ENCODE measurements at places on chromosomes 16 and 17.

GRCh38 chr16:84841787-84842300, 22.1 kb downstream of the CRISPLD2 start:
- DNase-seq = no peak

GRCh38 chr16:50201787-50202186, 48.7 kb downstream of the TENT4B start:
- DNase-seq = peak; percentile 29

DNA sequence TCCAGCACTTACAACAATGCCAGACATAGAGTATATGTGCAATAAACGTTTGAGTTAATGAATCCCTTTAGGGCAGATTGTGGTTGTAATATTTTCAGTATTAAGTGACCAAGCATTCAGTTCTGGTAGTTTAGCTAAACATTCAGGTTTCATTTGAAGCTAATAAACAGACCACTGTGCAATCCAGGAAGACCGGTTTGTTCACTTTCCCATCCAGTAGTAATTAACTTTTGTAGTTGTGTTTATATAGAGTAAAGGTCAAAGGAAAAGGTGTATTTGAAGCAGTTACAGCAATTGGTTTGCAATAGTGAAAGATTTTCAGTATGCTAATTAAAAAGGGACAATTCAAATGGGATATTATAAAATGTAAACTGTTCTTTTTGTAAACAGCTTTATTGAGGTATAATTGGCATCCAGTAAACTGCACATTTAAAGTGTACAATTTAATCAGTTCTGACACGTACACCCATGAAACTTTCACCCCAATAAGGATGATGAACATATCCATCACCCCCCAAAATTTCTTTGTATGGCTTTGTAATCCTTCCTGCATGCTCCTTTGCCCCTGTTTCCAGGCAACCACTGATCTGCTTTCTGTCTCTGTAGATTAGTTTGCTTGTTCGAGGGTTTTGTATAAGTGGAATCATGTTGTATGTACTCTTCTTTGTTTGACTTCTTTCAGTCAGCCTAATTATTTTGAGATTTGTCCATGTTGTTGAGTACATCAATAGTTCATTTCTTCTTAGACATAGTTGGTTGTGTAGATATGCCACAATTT, 26.3 kb downstream of the MRTFB start:
- no peak for DNase-seq

DNA sequence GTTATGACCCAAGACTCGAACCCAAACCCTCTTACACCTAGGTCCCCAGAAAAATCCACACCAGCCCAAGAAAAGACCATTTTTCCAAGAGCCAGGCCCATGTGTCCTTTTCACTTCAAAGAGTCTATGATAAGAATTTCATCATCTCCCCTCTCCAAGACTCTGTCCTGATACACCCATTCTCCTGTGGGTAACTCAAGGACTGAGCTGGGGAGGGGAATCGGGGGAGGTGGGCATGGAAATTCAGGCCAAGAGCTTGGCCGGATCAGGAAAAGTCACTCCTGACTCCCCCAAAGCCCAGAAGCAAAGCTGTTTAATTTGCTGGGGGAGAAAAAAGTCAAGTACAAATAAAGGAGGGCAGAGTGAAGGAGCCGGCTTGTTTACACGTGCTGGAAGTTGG, 3.7 kb downstream of the ACLY start:
- no peak for DNase-seq

GRCh38 chr16:58020628-58021521, 4.7 kb upstream of the MMP15 start:
- peak; percentile 49 for DNase-seq

GRCh38 chr16:16982614-16983013, 488.1 kb downstream of the XYLT1 start:
- DNase-seq = no peak

GRCh38 chr16:10964891-10965326, 20.5 kb downstream of the CLEC16A start:
- DNase-seq = no peak

- no peak for DNase-seq
Observed at GRCh38 chr16:13835935-13836730, 83.8 kb upstream of the ERCC4 start.

DNA sequence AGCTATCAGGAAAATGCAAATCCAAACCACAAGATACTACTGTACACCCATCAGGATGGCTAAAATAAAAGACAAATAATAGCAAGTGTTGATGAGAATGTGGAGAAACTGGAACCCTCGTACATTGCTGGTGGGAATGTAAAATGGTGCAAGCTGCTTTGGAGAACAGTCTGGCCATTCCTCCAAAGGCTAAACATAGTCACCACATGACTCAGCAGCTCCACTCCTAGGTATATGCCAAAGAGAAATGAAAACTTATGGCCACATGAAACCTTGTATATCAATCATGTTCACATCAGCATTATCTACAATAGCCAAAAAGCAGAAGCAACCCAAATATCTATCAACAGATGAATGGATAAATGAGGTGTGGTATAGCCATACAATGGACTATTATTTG, 28.5 kb downstream of the VAC14 start:
- DNase-seq = no peak

DNA sequence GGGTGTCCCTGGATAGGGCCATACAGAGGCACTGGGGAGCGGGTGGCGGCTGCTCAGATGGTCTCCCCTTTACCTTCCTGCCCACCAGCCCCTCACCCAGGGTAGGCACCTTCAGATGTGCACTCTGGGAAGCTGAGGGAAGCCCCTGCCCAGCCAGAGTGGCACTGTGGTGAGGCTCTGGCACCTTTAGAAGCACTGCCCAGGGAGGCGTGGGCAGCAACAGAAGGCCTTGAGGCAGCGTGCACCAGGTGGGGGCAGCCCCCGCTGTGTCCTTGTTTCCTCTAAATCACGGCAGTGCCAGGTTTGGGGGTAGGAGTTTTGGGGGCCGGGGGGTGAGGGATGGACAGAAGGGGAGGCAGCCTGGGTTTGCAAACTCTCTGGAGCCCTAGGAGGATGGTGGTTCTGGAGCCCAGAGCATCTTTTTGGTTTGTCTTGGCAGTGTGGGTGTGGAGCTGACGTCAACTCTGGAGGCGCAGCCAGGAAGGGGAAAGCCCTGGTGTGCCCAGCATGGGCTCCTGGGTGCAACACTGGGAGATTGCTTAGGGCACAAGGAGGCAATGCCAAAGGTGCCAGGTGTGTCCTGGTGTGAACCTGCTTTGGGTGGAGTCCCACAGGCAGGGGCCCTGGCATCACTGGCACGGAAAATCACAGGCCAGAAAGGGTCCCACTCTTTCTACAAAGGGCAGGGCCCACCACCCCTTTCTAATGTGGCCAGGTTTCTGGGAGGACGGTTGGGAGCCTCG, 23.1 kb upstream of the CDC42EP4 start:
- no peak for DNase-seq

- DNase-seq = no peak
Observed at GRCh38 chr17:56038131-56038530, 115.1 kb upstream of the ANKFN1 start.

- DNase-seq = no peak
Observed at GRCh38 chr17:76481071-76481655, 13.8 kb downstream of the AANAT start.

DNA sequence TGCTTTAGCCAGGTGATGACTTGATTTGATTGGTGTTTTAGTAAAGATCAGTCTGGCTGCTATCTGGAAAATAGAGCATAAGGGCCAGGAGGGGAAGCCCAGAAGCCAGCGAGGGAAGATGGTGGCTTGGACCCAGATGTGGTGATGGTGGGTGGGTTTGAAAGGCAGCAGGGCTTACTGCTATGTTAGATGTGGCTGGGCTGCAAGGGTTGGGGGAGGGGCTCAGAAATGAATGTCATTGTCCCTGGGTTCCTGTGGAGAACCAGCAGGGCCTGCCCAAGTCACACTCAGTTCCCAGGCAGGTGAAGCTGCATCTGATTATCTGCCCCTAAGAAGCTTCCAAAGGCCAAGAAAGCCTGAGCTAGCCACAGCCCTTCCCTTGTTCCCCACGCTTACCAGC, 71.7 kb upstream of the BRD7 start:
- DNase-seq = no peak

DNA sequence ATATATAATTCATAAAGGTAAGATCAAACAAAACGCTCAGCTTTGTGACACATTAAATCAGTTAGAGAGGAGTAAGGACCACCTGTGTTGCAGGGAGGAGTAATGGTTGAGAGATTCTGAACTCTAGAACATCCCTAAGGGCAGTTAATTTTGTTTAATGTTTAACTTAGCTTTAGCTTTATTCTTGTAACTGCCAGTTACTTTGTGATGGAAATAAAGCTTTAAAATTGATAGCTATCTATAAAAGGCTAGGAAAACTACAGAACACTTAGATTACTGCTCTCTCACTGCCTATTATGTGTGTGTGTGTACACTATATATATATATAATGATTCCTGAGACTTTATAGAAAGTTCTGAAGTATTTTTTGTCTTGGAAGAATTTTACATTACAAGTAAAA, 37.8 kb downstream of the PTRH2 start:
- no peak for DNase-seq

GRCh38 chr16:58495521-58496331, 4.2 kb upstream of the NDRG4 start:
- no peak for DNase-seq

DNA sequence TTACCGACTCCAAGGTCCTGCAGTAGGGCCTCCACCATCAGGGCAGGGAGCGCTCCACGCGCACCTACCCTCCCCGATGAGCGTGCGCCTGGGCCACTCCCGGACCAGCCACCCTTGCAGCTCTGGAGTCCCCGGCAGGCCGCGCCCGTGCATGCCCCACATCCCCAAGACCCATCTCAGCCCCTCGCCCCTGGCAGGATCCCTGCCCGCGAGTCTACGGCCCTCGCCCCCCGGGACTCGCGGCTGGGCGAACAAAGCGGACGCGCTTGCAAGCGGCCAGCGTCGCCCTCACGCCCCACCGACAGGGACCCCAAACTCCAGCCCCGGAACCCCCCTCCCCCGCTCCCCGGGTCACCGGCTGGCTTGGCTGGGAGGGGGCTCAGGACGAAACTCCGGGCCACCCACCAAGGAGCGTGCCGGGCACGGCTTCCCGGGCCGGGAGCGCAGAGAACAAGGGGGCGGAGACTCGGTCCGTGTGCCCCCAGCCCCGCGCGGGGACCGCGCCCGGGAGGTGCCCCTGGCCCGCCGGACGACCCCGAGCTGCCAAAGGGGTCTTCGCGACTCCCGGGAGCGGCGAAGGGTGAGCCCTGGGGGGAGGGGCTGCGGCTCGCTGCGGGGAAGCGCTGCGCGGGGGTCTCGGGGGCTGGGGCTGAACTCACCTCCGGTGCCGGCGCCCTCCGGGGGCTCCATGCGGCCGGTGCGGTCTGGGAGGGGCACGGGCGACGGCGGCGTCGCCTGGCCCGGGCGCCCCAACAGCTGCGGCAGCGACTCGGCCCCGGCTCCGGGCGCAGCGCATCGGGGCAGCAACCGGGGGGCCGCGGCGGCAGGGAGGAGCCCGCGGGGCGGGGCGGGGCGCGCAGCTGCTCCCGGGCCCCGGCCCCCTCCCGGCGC, at the start of gene DBNDD1:
Gene DBNDD1 (minus strand): TSS at position 805 of the 891 bp plus-strand sequence. CDS start 115 bp downstream, at position 690.
- DNase-seq = no peak

DNA sequence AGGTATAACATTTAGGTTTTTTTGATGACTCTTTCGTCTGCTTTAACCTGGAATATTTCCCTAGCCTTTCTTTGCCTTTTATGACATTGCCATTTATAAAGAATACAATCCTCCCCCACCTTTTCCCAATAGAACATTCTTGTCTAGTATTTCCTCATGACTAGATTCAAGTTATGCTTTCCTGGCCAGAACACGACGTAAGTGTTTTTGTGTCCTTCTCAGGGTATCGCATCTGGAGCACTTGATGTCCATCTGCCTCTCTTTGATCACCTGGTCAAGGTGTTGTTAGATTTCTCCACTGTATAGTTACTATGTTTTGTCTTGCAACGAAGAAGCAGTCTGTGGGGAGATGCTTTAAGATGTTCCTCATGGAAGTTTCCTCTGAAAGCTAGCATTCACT, 87.4 kb downstream of the MSI2 start:
- no peak for DNase-seq

GRCh38 chr17:14334919-14335318, 34.0 kb downstream of the HS3ST3B1 start:
- DNase-seq = peak; percentile 82

DNA sequence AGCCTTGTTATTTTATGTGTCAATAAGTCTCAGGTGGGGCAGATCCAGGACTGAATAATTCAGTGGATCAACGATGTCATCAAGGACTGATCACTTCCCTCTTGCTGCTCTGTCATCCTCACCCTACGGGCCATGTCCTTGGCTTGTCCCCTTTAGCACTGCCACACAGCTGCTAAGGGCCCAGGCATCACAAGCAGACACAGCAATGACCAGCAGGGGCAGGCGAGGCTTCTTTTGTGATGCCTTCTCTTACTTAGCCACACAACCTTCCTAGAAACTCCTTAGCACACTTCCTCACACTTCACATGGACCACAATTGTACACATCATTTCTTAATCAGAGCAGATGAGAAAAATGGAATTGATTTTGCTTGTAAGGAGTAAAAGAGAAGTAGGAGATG, 356.3 kb upstream of the SOX9 start:
- peak; percentile 29 for DNase-seq

- no peak for DNase-seq
Observed at GRCh38 chr17:72358465-72358864, 237.6 kb downstream of the SOX9 start.

DNA sequence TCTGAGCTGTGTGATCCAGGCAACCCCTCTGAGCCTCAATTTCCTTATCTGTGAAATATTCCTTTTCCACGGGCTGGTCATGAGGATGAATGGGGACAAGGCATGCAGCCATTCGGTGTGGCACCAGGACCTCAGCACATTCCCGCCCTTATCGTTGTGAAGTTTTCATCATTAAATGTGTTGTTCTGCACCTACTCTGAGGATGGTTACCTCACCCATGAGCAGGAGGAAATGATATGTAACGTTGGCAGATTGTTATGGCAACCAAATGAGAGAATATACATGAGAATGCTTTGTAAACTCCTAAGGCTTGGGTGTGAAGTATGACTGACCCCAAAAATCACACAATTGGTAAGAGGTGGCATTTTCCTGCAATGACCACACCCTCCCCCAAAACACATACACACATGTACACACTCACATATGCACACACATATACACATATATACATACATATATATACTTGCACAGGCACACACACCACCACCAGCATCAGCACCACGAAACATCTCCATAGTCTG, 39.5 kb downstream of the SMARCE1 start:
- no peak for DNase-seq

GRCh38 chr16:81696961-81697615, 82.0 kb upstream of the PLCG2 start:
- DNase-seq = peak; percentile 88

GRCh38 chr16:12002447-12003006, 26.0 kb downstream of the SNX29 start:
- peak; percentile 55 for DNase-seq
